ENCODE measurements at places on chromosomes 6 and 20.
A peak's percentile ranks its signal among the peaks of the same experiment; 100 is the strongest.

GRCh38 chr6:138160329-138161087 is 1.2 kb upstream of the ARFGEF3 start:
- no peak for DNase-seq

DNA sequence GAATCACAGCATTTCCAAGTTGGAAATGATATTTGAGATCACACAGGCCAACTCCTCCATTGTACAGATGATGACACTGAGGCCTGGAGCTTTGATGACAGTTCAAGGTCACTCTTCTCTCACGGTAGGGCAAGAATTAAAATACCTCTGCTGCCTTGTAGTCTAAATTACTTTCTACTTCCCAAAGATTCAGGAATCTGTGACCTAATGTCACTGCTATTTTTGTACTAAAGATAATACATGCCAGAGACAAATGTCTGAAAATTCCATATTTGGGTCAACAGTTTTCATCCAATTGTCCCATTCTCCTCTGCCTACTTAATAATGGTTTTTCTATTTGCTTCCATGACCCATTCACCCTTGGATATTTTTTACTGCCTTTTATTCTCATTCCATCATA is 160.0 kb downstream of the SOD2 start:
- no peak for DNase-seq

- DNase-seq: no peak
Observed at GRCh38 chr20:25097498-25097897, 15.6 kb upstream of the VSX1 start.

DNA sequence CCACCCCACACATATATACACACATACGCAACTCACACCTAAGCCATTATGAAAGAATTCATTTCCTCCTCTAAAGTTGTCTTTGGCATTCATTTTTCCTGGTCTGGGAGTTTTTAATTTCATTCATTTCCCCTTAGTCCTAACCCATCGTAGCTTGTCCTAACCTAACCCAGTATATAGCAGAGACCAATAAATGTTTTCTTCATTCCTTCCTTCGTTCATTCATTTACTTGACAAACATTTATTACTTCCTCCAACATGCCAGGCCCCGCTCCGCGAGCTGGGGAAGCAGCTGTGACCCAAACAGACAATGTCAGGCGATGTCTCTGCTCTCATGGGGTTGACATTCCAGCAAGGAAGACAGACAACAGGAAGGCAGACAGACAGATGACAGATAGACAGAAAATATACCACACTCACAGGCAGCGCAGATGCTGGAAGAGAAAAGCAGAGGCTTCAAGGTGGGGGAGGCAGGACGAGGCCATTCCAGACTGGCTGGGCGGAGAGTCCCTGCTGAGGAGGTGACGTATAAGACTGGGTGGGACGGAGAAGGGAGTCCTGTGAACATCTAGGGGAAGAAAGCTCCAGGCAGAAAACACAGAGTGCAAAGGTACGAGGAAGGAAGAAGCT is 33.7 kb upstream of the SIRPA start:
- DNase-seq: no peak

- DNase-seq: peak; percentile 71
Observed at GRCh38 chr6:37807656-37808055, 11.9 kb upstream of the ZFAND3 start.

DNA sequence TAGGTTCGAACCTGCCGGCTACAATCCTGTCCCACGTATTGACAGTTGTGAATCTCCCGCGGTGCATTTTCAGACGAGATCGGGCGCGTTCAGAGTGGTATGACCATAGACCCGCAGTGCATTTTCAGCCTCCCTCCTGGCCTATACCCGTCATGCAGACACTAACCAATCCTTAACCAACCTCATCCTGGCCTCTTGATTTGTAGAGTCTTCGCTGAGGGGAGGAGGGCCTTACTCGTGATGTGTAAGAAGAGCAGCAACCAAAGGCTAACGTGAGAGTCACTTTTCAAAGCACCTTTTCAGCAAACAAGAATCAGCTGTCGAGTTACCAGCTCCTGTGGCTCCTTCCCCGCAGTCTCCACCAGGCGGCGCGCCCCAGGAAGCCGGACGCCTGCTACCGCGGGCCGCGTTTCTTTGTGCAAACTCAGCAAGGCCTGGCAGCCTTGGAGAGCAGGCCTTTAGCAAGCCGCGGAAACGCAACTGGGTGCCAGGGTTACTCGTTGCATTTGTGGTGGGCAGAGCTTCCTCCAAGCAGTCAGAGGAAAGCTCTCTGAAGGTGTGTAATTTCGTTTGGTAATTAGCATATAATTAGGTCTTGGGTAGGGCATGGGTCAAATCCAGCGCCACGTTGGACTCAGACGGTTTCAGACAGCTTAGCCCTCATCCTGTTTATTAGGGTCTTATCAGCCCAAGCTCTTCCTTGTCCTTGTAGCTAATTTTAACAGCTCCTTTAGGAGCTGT is 139.8 kb downstream of the OR2B2 start:
- DNase-seq: peak; percentile 78

DNA sequence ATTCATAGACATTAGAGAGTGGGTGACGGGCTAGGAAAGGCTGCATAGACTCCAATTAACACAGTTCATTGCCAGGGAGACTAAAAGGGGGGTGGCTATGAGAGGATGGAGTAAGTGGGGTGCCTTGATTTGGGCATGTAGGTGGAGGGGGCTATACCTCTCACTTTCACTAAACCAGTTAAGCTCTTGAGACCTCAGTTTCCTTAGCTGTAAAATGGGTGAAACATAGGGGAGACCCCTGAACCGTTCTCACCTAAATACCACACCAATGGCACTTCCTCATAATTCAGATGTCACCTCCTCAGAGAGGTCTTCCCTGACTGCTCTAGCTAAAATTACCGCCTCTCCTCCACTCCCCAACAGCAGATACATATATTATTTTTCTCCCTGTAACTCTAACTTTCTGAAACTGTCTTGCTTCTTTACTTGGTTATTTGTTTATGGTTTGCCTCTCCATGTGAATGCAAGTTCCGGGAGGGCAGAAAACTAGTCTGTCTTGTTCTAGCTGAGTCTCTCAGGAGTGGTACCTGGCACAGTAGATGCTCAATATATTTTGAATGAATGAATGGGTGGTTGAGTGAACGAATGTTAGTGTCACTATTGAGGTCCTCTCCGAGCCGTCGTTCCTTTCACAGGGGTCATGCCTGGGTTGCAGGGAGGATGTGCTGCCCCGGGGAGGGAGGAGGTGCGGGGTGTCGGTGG is 615 bp upstream of the EYA2 start:
- DNase-seq: peak; percentile 83

DNA sequence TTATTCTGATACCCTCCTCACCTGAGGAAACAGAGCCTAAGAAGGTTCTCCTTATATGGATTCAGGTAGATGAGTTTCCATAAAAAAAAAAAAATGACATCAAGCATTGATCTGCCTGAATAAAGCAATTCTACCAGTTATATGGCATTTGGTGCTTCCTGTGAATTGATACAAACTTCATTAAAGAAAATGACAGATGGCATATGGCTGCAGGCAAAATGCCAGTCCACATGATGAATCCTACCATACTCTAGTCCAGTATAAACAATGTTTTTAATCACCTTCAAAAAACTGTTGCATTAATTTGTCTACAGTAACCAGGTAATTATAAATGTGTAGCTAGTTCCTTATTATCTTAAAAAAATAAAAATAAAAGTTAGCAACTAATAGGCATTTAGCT is 559.2 kb upstream of the FLRT3 start:
- no peak for DNase-seq

DNA sequence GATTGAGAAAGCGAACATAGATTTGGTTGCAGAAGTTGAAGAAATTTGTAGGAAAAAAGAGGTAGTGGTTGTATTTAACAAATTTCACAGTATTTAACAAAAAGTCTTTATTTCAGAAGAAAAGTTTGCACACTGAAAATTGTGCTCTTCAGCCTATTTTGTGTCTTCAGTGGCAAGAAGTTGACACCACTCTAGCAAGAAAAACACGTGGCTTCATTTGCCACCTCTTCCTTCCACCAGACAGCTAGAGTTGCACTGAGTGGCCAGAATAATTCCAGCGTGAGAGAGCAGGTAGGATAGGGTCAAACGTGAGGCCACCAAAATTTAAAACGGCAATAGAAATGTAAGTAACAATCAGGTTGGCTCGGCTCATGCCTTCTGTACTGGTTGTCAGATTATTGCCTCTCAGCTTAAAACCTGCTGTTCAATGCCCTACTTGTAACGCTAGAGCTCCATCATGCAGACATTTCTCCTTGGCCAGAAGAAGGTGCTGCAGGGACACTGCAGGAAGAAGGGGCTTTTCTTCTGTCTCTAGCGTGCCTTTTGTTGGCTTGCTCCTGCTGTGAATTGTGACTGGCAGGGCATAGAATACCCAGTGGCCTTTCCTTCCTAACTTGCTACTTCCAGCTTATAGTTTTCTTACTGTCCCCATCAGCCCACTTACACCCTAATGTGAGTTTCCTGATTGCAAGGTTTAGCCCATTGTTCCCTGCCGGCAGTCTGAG is 12.1 kb downstream of the TRAPPC3L start:
- DNase-seq: no peak

DNA sequence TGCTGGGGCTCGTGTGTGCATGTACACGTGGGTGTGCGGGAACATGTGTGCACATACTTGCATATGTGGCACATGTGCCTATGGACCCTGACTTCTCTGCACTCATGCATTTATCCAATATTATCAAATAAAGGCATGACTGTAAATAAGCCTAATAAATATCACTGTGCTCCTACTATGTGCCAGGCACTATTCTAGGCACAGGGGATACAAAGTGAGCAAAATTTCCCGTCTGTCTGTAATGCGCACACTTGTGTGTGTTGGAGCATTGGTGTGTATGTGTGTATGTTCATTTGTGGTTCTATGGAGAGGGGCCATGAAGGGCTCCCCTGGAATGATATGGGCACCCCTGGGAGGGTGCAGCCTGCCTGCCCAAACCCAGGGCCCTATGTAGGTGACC is 41.9 kb downstream of the ITPR3 start:
- DNase-seq: no peak

GRCh38 chr6:30915591-30915946 is 1.5 kb downstream of the VARS2 start:
- DNase-seq: peak; percentile 33
